IMR-90 (cell line): ENCODE measurements at places on chromosomes 4 and X. TPM values are rescaled to one million over a fixed set of nuclear protein-coding genes. Genes with fewer than 3 reads are reported as not detected.

DNA sequence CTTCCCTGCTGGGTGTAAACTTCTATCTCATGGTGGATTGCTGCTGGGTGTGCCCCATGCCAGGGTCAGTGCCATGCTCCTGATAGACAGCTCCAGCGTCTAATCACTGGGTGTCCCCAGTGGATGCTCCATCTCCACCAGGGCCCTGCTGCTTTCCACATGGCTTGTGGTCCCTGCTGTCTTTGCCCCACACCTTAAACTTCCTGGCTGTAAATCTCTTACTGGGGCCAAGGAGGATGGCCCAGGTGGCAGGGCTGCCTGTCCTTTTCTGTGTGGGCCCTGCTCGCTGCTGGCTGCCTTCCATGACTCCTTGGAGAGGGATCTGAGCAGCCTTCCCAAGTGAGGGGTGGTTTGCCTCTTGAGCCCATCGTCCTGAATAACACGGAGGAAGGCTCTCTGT, 51.8 kb downstream of the RGS12 start:
- peaks cover 8% of the 10 kb centered on the region; the same call in 1 of the 2 replicates for H3K36me3 ChIP-seq
- peaks cover 15% of the 10 kb centered on the region for H3K4me1 ChIP-seq
- H3K27ac ChIP-seq, result no peak overlapping the region
- DNase-seq, result no peak
- no peak overlapping the region for H3K4me3 ChIP-seq
- no peaks in the 10 kb centered on the region for H3K27me3 ChIP-seq

DNA sequence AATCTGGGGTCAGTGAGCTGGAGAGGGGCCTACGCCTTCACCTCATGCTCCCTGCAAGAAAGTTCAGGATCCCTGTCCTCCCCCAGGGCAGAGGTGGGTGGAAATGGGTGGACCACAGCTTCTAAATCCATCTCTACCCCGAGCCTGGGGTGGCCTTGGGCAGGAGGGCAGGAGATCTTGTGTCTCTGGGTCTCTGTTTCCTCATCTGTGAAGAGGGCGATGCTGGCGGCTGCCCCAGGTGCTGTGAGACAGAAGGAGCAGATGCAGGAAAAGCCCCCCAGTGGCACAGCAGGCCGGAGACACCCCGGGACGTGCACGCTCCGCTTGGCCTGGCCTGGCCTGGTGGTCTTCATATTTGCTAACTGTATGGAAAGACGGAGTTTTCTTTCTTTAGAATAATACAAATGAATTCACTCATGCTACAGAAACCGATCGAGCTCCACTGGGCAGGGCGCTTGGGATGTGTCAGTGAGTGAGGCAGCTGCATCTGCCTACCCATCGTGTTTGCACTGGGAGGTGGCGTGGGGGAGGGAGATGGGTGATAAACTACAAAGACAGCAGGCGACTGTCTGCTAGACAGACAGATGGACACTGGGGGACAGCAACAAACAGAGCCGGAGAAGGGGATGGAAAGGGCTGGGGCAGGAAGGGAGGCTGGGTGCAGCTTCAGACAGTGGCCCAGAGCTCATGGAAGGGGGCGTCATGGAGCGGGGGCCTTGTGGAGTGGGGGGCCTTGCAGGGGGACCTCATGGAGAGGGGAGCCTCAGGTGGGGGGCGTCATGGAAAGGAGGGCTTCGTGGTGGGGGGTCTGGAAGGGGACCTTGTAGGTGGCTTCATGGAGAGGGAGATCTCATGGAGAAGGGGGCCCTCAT, 136.2 kb downstream of the CPZ start:
- H3K27me3 ChIP-seq, result peaks cover 2% of the 10 kb centered on the region; the same call in 1 of the 2 replicates
- no peaks in the 10 kb centered on the region for H3K4me1 ChIP-seq
- H3K4me3 ChIP-seq, result no peak overlapping the region
- no peak for DNase-seq
- H3K36me3 ChIP-seq, result no peaks in the 10 kb centered on the region

DNA sequence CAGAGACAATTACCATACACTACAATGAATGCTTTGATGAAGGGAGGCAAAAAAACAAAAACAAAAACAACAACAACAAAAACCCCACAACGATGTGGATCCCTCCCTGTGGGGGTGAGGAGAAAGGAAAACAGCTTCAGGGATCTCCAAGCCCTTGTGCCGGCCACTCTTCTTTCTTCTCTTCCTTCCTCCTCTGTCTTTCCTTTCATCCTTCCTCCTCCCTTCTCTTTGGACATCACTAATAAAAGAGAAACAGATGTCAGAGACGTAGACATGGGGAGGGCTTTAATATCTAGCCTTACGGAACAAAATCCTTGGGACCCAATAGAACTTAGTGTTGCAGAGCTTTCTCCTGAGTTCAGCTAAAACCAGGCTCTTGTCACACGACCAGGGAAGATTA, 18.8 kb upstream of the STX18 start:
- no peak overlapping the region for H3K27ac ChIP-seq
- no peak overlapping the region for H3K4me3 ChIP-seq
- H3K4me1 ChIP-seq, result peaks cover 12% of the 10 kb centered on the region
- H3K27me3 ChIP-seq, result no peaks in the 10 kb centered on the region
- H3K36me3 ChIP-seq, result no peaks in the 10 kb centered on the region
- DNase-seq, result no peak

DNA sequence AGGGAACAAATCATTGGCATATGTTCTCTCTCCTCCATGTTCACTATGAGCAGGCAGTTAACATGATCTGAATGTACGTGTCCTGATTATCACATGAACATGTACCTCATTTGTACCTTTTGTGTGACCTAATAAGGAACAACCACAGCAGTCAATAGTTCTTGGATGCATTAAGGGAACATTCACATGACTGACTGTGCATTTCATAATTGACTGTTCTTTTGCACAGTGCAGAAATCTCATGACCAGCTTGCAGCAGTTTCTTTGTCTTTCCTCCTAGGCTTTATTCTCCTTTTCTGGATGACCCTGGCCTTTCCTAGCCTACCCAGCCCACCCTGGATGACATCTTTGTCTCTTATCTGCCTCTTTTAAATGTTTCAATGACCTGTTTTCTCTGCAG, 56.6 kb upstream of the TEX13A start:
- H3K27me3 ChIP-seq, result no peaks in the 10 kb centered on the region; the same call in 1 of the 2 replicates
- H3K27ac ChIP-seq, result no peak overlapping the region
- no peaks in the 10 kb centered on the region for H3K4me1 ChIP-seq
- no peak overlapping the region for H3K4me3 ChIP-seq

DNA sequence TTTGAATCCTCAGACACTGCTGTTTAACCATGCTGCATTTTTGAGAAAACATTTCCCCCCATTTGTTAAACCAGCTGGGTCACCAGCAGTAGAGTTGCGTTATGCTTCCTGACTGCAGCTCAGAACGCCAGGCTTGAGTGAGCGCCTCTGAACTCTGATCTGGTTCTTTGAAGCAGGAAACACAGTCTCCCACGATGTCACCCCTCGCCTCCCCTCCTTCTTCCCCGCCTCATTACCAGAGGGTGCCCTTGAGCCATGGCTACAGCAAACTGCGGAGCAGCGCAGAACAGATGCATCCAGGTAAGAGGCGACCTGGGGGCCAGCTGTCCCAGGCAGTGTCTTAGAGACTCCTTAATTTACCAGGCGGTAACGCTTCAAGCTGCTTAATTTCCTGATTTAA, 78.4 kb downstream of the REPS2 start:
- H3K27ac ChIP-seq, result no peak overlapping the region
- H3K36me3 ChIP-seq, result no peaks in the 10 kb centered on the region
- H3K4me3 ChIP-seq, result no peak overlapping the region
- no peaks in the 10 kb centered on the region for H3K4me1 ChIP-seq

- no peak overlapping the region for H3K4me3 ChIP-seq
- H3K27ac ChIP-seq, result no peak overlapping the region
- H3K36me3 ChIP-seq, result no peaks in the 10 kb centered on the region
- DNase-seq, result no peak
- no peaks in the 10 kb centered on the region for H3K4me1 ChIP-seq
Observed at GRCh38 chr4:61431131-61431530, 231.0 kb downstream of the ADGRL3 start.

- H3K27ac ChIP-seq, result no peak within 1 kb of the TSS
- H3K4me3 ChIP-seq, result peak within 1 kb of the TSS; percentile 47
- H3K4me1 ChIP-seq, result no peaks in the 10 kb centered on the region
Observed at GRCh38 chr4:76251441-76252270, at the start of gene FAM47E. TSS of gene FAM47E (plus strand) at chr4:76251721. CDS start at chr4:76251747, 26 bp downstream.

FGF13 gene
- not detected in 2 replicates for polyA plus RNA-seq
